Activated T-cell treated with anti-CD3 and anti-CD28 coated beads, Interleukin-2, amount 50 U/mL, for 72 hours (primary cell): ENCODE measurements at places on chromosomes 1 and 21. TPM values are rescaled to one million over a fixed set of nuclear protein-coding genes. Genes with fewer than 3 reads are reported as not detected.

- H3K4me1 ChIP-seq = no peaks in the 10 kb centered on the region
- DNase-seq = no peak
- no peak overlapping the region for H3K27ac ChIP-seq
- H3K36me3 ChIP-seq = no peaks in the 10 kb centered on the region
- H3K4me3 ChIP-seq = no peak overlapping the region
- no peaks in the 10 kb centered on the region for H3K27me3 ChIP-seq
Measured at GRCh38 chr1:48916130-48917069, 139.7 kb upstream of the BEND5 start.

Gene GPR153
- total RNA-seq = 1.6 TPM

DNA sequence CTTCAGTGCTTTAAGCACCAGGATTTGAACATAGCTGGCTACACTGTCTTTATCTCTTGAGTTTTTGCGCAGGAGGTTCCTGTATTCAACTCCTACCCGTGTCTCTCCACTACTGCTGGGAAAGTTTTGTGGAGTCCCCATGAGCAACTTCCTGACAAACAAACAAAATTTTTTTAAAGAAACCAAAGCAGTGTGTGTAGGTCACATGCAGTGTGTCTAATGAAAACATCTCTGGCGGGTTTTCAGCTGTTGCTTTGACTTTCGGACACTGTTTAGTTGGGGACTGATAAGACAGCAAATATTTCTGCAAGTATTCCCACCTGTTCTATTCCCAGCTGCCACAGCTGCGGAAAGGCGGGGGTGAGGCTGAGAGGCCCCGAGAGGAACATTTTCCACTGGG, 2.0 kb downstream of the PSEN2 start:
- no peaks in the 10 kb centered on the region for H3K36me3 ChIP-seq
- DNase-seq = no peak
- no peak overlapping the region for H3K4me3 ChIP-seq
- H3K4me1 ChIP-seq = peaks cover 17% of the 10 kb centered on the region
- H3K27me3 ChIP-seq = peaks cover 24% of the 10 kb centered on the region

DNA sequence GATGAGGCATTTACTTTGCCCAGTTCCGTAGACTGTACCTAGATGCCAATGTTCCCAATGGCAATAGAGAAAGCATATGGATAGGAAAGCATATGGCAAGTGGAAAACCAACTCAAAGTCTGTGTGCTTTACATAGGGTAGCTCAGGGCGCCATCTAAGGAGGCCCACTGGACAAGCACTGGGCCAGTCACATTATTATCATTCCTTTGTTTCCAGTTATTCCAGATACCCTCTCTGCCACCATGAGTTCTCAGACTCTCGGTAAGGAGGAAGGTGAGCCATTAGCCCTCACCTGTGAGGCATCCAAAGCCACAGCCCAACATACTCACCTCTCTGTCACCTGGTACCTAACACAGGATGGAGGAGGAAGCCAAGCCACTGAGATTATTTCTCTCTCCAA, 9.8 kb downstream of the CD101 start:
- DNase-seq = no peak
- H3K4me3 ChIP-seq = no peak overlapping the region
- H3K27me3 ChIP-seq = no peaks in the 10 kb centered on the region
- no peaks in the 10 kb centered on the region for H3K36me3 ChIP-seq
- no peak overlapping the region for H3K27ac ChIP-seq

- no peak overlapping the region for H3K4me3 ChIP-seq
- peaks cover 7% of the 10 kb centered on the region for H3K27me3 ChIP-seq
- DNase-seq = no peak
Measured at GRCh38 chr1:112431038-112431437, 35.0 kb downstream of the CTTNBP2NL start.

Gene KCNE2
- total RNA-seq = 0.48 TPM

Gene MAEL
- not detected for total RNA-seq

Gene KRTAP11-1
- not detected for total RNA-seq

- H3K27me3 ChIP-seq = no peaks in the 10 kb centered on the region
- DNase-seq = no peak
- H3K4me1 ChIP-seq = peaks cover 7% of the 10 kb centered on the region
- H3K27ac ChIP-seq = no peak overlapping the region
Measured at GRCh38 chr1:185991266-185991665, 257.1 kb downstream of the HMCN1 start.

- H3K4me1 ChIP-seq = no peaks in the 10 kb centered on the region
- no peak for DNase-seq
- no peaks in the 10 kb centered on the region for H3K36me3 ChIP-seq
- H3K27me3 ChIP-seq = no peaks in the 10 kb centered on the region
Measured at GRCh38 chr21:46081022-46081861, 16.7 kb upstream of the COL6A2 start.

DNA sequence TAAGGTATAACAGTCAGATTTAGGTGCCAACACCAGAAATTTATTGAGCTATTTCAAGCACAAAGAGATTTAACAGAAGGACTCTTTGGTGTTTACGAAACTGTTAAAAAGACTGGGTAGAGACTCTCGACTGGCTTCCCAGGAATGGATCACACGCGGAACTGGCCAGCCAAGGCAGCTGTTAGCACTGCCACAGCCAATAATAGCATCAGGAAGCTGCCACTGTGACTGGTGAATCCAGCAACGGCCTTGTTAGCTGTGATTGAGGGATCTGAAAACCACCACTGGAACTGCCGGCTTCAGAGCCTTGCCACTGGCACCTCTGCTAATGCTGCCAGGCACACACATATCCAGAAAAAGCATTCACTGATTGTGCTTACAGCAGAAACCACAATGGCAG, 10.6 kb upstream of the SIM2 start:
- H3K36me3 ChIP-seq = no peaks in the 10 kb centered on the region
- DNase-seq = no peak
- H3K27me3 ChIP-seq = peaks cover 75% of the 10 kb centered on the region
- no peak overlapping the region for H3K27ac ChIP-seq

DNA sequence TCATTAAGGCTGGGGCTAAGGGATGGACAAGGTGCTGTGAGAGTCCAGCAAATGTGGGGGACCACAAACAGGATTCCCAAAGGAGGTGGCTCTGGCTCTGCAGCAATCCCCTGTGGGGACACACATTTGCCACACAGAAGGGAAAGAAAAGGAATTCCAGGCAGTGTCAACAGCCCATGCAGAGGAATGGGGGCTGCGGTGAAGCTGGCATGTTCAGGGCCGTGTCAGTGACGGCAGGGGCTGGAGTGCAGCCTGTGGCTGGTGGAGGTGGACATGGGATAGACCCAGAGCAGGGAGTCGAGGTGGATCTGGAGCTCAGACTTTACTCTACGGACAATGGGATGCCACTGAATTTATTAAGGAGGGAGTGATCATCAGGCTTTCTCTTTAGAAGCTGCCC, 183.2 kb downstream of the TRABD2B start:
- H3K4me1 ChIP-seq = no peaks in the 10 kb centered on the region
- no peak overlapping the region for H3K4me3 ChIP-seq
- no peak for DNase-seq

Gene CASZ1
- 15.5 TPM for total RNA-seq

- peak; percentile 57 for DNase-seq
- no peaks in the 10 kb centered on the region for H3K27me3 ChIP-seq
- H3K4me1 ChIP-seq = peaks cover 46% of the 10 kb centered on the region
- peaks cover 14% of the 10 kb centered on the region for H3K36me3 ChIP-seq
- peak overlapping the region; percentile 99 for H3K27ac ChIP-seq
- peak overlapping the region; percentile 72 for H3K4me3 ChIP-seq
Measured at GRCh38 chr1:226738421-226738994, 574 bp downstream of the ITPKB start.

GRCh38 chr1:83857103-83857502, 141.8 kb downstream of the TTLL7 start:
- no peak for DNase-seq
- H3K36me3 ChIP-seq = no peaks in the 10 kb centered on the region
- no peak overlapping the region for H3K27ac ChIP-seq

DNA sequence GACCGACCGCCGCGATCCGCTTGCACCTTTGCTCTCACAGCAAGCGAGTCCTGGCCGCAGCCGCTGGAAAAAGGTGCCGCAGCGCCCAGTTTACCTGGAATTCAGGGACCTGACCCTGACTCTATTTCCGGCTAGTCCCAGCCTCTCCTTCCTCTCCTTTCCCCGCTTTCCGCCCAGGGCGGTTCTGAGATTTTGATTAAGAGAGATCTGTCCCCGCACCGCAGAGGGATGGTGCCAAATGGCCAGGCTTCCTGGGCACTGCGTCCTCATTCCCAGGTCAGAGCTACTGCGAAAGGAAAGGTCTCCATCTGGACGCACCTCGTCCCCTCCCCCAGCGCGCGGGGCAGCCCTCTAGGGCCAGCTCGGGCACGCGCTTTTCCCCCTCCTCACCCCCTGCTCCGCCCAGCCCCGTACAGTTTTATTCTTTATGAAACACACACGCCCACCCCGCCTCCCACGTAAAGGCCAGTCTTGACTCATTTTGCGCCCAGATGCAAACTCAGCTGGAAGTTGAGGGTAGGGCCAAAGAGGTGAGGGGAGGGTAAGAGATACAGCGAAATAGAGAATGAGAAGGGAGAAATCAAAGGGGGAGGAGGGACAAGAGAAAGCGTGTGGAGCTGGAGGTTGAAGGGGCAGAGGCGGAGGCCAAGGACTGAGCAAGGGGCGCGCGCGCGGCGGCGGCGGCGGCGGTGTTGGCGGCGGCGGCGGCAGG, 411.8 kb upstream of the ESRRG start:
- peaks cover 70% of the 10 kb centered on the region for H3K27me3 ChIP-seq
- H3K36me3 ChIP-seq = peaks cover 6% of the 10 kb centered on the region
- H3K27ac ChIP-seq = no peak overlapping the region

- no peaks in the 10 kb centered on the region for H3K36me3 ChIP-seq
- DNase-seq = peak; percentile 8
- peak overlapping the region; percentile 88 for H3K4me3 ChIP-seq
- H3K27me3 ChIP-seq = peaks cover 5% of the 10 kb centered on the region
Measured at GRCh38 chr1:64745181-64745985, 508 bp downstream of the RAVER2 start.

GRCh38 chr1:80318108-80318507, 1311.6 kb upstream of the ADGRL4 start:
- no peaks in the 10 kb centered on the region for H3K27me3 ChIP-seq
- DNase-seq = no peak
- no peaks in the 10 kb centered on the region for H3K36me3 ChIP-seq
- no peak overlapping the region for H3K27ac ChIP-seq
- H3K4me1 ChIP-seq = no peaks in the 10 kb centered on the region

GRCh38 chr1:157137408-157138219, 581 bp downstream of the ETV3 start:
- peak overlapping the region; percentile 96 for H3K4me3 ChIP-seq
- no peak for DNase-seq
- no peaks in the 10 kb centered on the region for H3K27me3 ChIP-seq
- H3K36me3 ChIP-seq = peaks cover 27% of the 10 kb centered on the region
- peaks cover 87% of the 10 kb centered on the region for H3K4me1 ChIP-seq
- peak overlapping the region; percentile 97 for H3K27ac ChIP-seq

GRCh38 chr1:218878369-218878768, 295.3 kb upstream of the LYPLAL1 start:
- H3K36me3 ChIP-seq = no peaks in the 10 kb centered on the region
- DNase-seq = no peak
- no peak overlapping the region for H3K27ac ChIP-seq

Gene MYBPHL
- total RNA-seq = not detected

Gene GJA4
- 0.17 TPM for total RNA-seq

Gene DCDC2B
- 0.21 TPM for total RNA-seq

GRCh38 chr1:206808615-206809014, 36.3 kb upstream of the IL10 start:
- no peak overlapping the region for H3K27ac ChIP-seq
- H3K4me3 ChIP-seq = no peak overlapping the region
- peaks cover 2% of the 10 kb centered on the region for H3K36me3 ChIP-seq
- H3K27me3 ChIP-seq = peaks cover 6% of the 10 kb centered on the region

DNA sequence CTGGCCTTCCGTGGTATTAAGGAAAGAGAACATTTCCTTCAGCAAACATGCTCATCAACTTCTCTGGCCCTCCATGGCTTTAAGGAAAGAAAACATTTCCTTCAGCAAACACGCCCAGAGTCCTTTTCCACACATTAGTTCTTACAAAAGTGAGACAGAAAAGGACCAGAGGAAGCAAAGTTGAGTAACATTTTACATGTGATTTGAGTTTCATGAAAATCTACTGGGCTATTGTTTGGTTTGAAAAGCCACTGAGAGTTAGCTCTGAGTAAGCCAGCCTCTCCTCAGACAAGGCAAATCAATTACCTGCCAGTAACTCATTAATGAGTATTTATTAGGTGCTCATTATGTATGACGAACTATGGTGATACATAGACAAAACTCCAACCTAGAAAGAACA, 78.0 kb downstream of the NID1 start:
- H3K36me3 ChIP-seq = peaks cover 8% of the 10 kb centered on the region
- H3K27ac ChIP-seq = no peak overlapping the region
- no peak overlapping the region for H3K4me3 ChIP-seq
- peaks cover 12% of the 10 kb centered on the region for H3K27me3 ChIP-seq

Gene PROK1
- 0.17 TPM for total RNA-seq

DNA sequence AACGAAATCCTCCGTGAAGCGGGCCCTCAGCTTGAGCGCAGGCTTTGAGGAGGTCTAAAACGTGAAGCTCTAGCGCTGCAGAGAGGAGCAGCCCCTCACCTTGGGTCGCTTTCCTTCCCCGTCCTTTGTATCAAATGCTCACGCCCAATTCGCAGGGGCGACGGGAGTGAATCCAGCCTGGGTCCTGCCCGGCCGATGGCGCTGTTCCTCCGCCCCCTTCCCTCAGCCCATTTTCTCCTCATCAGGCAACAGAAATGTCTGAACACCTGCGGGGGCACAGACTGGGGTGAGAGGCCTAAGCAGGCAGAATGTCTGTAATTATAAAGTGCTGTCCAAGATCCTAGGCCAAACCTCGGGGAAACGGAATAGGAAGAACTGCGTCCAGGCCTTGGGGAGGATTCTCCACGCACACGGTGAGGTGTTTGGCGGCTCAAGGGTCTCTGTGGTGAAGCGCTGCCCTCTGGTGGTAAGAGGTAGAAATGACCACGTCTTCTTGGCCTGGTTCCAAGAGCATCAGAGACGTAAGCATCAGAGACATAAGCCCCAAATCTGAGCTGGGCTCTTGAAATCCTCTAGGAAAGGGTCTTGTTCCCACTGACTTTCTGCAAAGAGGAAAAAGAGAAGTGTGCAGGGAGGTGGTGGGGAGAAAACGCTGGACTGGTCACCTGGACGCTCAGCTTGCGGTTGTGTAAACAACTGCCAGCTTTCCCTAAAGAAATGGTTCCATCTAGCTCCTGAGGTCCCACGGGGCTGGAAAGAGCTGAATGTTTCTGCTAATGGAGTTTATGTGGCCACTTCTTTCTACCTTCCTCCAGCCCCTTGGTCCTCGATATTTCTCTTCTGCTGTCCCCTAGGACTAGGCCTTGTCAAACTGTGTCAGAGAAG, 92.1 kb upstream of the CD53 start:
- peak overlapping the region; percentile 20 for H3K4me3 ChIP-seq
- no peak overlapping the region for H3K27ac ChIP-seq
- peak; percentile 83 for DNase-seq
- peaks cover 27% of the 10 kb centered on the region for H3K4me1 ChIP-seq
- peaks cover 5% of the 10 kb centered on the region for H3K27me3 ChIP-seq
- H3K36me3 ChIP-seq = no peaks in the 10 kb centered on the region

GRCh38 chr1:58968360-58968952, 184.6 kb upstream of the JUN start:
- H3K36me3 ChIP-seq = no peaks in the 10 kb centered on the region
- H3K27ac ChIP-seq = peak overlapping the region; percentile 98
- peaks cover 28% of the 10 kb centered on the region for H3K4me1 ChIP-seq
- no peaks in the 10 kb centered on the region for H3K27me3 ChIP-seq
- DNase-seq = peak; percentile 21
- peak overlapping the region; percentile 70 for H3K4me3 ChIP-seq
